Non-pigmented ciliary epithelial cell (primary cell): ENCODE measurements at places on chromosomes 1 and 21.

DNA sequence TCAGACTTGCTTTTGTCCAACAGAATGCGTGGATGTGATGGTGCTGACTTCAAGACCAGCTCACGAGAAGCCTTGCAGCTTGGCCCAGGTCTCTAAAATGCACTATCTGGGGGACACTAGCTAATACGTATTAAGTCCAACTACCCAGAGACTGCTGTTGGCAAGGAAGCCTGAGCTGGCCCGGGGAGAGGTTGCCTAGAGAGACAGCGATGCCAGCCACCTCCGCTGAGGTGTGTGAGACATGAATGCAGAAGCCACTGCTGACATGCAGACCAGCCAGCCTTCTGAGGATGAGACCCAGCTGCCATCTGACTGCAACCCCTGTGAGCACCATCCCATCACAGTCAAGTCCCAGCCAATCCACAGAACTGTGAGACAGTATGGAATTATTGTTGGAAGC is 32.5 kb downstream of the THAP3 start:
- DNase-seq = no peak

DNA sequence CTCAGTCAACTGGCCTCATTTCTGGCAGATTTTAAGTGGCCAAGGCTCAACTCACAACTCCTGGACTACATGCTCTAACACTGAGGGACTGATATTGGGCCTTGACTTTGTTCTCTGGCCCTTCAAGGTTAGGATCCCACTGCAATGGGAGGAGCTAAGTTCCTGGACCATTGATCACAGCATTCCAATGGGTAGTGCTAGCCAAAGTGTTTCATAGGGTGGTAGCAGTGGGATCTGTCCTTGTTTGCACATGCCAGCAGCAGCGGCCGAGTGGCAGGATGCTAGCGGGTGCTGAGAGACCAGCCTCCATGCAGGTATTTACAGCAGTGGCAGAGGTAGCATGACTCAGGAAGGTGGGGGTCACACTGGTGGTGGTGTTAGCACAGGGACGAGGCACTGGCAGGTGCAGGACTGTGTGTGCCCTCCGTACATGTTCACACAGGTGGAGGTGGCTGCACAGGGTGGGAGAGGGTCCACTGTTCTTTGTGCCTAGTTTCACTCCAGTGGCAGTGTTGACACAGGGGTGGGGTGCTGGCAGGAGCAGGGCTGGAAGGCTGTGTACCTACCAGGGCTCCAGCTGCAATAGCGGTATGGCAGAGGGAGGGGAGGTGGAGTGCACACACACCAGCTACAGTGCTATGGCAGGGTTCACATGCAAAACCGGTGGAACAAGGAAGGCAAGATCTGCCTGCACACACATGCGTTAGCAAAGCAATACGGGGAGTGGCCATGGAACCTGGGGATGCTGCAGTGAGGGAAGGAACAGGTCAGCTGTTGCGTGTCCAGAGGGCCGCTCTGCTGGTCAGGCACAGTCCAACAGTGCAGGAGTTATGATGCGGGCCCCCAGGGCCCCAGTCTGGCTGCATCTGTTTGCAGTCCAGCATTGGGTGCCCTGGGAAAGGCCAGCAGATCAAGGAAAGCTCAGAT is 51.7 kb downstream of the COL24A1 start:
- no peak for DNase-seq

DNA sequence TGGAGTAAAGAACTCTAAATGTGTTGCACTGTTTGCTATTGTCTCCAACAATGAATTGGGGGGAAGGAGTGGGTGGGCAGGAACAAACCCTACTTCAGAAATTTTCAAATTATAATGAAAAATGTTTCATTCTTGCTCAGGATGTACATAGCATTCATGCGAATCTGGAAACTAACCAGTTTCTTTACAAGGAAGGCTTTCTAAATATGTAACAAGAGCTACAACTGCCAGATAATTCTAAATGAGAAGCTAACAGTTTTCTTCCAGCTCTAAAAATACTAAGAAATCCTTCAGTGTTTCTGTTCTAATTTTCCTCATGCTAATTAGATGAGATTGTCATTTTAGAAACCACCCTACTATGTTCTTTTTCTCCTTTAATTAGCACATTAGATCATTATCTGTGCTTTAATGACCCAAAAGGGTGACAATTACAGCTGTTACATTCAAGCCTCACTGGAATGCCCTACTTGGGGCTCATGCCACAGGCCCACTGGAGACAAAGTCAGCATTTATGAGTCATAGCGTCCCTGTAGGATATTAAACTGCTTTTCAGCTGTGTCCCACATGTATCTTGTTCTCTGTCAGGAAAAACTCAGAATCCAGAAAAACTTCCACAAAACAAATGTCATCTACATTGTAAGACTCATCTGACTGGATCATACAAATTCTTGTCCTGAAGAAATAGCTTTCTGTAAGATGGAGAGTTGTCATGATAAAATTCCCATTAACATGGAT is 804.6 kb upstream of the CXADR start:
- DNase-seq = no peak

DNA sequence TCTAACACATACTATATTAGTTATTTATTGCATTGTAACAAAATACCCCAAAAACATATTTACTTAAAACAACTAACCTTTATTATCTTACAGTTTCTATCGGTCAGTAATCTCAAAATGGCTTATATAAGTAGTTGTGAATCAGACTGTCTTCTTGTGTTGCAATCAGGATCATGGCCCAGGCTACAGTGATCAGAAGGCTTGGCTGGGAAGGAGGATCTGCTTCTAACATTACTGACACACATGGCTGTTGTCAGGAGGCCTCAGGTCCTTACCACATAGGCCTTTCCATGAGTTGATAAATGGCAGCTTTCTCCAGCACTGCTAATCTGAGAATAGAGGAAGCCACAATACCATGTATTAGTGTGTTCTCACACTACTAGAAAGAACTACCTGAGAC is 33.7 kb downstream of the CFH start:
- no peak for DNase-seq

DNA sequence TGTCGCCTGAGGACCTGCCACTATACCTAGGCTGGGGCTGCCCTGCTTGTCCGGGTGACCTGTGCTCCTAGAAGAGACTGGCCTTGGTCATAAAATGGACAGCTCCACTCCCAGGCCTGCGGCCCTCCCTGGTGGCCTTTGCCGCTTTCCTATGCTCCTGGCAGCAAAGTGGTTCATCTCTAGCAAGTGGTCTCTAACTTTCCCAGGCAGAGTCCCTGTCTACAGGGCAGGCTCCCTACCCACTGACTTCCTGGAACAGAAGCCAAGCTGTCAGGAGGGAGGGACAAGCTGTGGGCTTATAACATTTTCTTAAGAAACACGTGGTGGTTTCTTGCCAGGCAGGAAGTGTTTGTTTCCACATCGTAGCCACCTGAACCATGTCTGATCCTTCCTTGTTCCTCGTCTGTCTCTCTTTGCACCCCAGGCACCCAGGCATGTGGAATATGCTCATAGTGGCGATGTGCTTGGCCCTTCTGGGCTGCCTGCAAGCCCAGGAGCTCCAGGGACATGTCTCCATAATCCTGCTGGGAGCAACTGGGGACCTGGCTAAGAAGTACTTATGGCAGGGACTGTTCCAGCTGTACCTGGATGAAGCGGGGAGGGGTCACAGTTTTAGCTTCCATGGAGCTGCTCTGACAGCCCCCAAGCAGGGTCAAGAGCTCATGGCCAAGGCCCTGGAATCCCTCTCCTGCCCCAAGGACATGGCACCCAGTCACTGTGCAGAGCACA is 10.1 kb downstream of the H6PD start:
- DNase-seq = no peak
